ENCODE measurements at places on chromosomes 16 and 17.
A peak's percentile ranks its signal among the peaks of the same experiment; 100 is the strongest.

DNA sequence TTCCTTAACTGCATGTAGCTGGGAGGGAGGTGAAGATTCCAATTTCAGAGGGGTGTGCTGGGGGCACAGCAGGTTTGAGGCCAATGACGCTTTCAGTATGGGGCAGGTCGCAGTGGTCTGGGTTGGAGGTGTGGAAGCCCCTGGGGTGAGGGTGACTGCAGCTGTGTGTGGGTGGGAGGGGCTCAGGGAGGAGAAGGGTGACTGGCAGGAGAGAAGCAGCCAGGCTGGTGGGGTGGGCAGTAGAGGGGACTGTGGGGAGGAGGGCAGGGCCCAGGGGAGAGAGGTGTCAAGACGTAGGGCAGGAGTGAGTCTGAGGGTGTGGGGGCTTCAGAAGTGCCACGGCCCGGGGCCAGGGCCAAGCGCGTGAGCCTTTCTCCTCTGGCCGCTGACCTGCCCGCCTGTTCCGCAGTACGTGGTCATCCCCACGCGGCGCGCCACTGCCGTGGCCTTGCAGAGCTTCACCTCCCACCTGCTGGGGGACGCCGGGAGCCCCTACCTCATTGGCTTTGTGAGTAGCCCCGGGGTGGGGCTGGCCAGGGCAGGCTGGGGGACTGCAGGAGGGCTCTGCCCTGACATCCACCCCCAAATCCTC, 19.4 kb downstream of the MYBBP1A start:
- DNase-seq = no peak

- DNase-seq = no peak
These were observed 1.5 kb upstream of the ARL6IP1 start for GRCh38 chr16:18802767-18803343.

DNA sequence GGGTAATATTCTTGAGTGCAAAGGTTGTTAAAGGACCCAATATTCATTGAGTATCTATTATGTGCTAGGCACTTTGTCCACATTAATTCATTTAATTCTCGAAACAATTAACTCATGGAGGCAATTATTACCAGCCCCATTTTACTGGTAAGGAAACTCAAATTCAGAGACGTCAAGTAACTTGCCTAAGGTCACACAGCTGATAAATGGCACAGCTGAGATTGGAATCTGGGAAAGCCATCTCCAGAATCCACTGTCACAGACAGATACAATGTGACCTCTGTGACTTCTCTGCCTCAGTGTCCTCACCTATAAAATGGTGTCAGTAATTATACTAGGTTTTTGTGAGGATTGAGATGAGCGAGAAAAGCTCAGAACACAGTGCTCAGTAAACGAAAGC, 320.8 kb upstream of the ZFHX3 start:
- DNase-seq = no peak

DNA sequence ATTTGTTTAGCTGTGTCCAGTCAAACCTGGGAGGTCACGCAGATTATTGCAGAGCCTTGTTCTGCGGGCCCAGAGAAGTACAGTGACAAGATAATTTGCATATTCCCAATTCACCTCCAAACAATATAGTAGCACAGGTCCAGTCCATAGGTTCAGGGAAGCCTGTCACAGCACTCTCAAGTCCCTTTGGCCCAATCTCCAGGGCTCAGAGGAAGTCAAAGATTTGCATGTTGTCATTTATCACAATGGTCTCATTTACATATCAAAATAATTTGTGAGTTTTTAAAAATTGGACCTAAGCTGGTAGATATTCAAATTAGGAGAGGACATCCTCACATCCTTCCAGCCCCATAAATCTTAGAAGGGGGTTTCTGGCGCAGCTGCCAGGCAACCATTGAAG, 11.9 kb downstream of the ZBTB4 start:
- no peak for DNase-seq

DNA sequence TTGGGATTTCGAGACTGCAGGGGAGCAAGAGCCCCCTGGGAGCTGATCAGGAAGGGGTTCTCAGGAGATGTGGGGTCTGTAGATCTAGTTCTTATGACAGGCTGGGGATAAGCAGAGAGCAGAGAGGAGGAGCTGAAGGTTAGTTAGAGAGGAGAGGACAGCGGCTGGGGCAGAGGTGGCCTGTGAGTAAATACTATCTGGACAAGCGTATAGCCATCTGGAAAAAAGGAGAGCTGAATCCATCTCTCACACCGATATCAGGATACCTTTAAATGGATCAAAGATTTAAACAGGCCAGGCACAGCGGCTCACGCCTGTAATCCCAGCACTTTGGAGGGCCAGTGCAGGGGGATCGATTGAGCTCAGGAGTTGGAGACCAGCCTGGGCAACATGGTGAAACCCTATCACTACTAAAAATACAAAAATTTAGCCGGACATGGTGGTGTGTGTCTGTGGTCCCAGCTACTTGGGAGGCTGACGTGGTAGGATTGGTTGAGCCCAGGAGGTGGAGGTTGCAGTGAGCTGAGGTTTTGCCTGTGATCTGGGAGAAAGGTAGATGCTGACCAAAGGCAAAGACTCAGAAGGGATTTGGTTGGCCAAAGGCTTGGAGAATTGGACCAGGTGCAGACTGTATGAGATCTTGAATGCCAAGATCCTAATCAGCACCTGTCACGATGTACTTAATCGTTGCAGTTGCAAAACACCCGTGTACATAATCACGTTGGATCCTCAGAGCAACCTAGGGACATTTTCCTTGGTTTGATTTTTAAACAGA, 18.9 kb upstream of the SLC25A19 start:
- DNase-seq = no peak

- DNase-seq = no peak
These were observed 48.1 kb downstream of the TBC1D26 start for GRCh38 chr17:15780188-15780587.

DNA sequence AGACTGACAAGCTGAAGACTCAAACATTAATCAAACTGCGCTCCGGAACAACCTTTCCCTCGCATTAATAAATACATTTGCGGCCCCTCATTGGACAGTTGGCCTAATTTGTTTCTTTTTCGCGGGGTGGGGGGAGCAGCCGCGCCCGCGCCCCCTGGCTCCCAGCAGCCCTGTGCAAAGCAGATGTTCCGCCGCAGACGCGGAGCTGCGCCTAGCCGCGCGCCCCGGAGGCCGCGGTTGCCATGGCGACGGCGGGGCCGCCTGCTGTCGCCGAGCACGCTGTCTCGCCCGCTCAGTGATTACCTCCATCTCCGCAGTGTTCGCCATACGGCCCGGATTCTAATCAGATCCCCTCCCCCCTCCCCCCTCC, 25.5 kb downstream of the COPZ2 start:
- peak; percentile 59 for DNase-seq

- peak; percentile 28 for DNase-seq
These were observed 5.3 kb upstream of the CAVIN1 start for GRCh38 chr17:42428141-42428944.

DNA sequence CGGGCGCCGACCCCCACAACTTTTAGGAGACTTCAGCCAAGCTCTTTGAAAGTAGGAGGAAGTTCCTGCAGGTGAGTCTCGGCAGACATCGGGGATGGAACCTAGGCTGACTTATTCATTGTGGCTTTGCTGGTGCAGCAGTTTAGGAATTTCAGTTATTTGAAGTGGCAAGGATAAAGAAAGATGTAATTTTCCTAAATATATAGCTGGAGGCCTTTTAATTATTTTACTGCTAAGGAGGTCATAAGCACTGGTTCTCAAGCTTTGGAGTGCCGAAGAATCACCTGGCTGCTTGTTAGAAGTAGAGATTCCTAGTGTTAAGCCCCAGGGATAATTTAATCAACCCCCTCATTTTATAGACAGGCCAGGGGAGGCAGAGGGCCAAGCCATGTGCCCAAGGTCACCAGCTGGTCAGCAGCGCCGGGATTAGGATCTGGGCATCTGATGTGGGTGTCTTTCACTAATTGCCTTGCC, 28.9 kb upstream of the BCAR1 start:
- DNase-seq = no peak

DNA sequence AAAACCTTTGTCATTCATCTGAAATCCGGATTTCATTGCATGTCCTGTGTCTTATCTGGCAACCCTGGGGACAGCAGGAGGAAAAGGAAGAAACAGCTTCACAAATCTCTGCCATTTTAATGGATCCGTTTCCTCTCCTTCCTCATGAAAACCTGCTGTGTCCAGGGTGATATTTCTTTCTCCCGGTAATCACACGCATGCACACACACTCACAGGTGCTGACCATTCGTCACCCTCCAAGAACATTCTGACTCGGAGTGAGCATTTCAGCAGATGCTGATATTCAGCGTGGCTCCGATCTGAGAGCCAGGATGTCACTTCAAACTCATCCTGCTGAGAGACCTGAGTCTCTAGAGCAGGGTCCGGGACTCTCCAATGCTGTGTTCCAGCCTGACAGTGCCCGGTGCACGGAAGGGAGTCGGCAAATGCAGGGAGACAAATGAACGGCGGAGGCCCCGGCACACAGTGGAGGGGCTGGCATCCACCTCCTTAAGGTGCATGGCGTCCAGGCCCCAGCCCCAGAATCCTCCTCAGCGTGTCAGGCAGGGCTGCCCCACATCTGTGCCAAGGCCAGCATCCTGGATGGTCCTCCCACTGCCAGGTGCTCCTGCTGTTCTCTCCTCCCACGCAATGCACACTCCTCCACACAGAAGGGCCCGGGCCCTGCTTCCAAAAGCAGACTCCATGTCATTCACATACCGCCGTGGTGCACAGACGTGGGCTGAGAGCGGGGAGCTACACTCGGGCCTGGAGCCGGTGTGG, 70.7 kb downstream of the RBFOX3 start:
- DNase-seq = no peak

DNA sequence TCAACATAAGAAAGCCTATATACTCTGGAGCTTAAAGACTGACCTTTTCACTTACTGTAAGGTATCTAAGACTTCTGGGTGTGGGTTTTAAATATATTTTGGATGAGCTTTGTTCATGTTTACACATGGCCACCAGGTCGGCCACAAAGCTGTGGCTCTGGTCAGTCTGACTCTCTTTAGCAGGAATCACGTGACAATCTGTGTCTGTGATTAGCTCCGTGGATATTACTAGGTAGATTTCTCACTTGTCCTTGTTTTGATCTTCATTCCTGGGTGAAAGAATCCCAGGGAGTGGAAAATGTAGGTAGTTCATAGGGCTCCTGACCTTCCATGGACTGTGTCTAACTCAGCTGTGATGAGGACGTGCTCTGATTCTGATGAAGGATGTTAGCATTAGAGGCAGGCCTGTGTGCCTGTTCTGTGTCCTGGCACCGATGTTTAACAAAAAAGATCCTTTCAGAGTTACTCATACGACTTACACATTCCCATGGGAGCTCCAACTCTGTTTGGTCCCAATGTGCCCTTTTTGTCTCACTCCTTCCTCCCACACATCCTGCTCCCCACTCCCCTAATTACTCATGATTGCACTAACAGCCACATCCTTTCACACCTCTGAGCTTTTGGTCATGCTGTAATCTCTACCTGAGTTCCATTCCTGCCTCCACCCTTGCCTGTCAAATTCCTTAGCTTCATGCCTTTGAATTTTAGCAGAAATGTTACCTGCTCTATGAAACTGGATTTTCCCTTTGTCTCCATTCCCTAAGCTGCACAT, 425.1 kb downstream of the MAF start:
- DNase-seq = no peak

Measured in activated CD4-positive, alpha-beta T cell treated with anti-CD3 and anti-CD28 coated beads, Interleukin-2, amount 50 U/mL, for 48 hours (primary cell).